ENCODE measurements at places on chromosomes 11 and 22.

GRCh38 chr22:45905924-45906865 lies 70.8 kb downstream of the WNT7B start:
- no peak for DNase-seq

DNA sequence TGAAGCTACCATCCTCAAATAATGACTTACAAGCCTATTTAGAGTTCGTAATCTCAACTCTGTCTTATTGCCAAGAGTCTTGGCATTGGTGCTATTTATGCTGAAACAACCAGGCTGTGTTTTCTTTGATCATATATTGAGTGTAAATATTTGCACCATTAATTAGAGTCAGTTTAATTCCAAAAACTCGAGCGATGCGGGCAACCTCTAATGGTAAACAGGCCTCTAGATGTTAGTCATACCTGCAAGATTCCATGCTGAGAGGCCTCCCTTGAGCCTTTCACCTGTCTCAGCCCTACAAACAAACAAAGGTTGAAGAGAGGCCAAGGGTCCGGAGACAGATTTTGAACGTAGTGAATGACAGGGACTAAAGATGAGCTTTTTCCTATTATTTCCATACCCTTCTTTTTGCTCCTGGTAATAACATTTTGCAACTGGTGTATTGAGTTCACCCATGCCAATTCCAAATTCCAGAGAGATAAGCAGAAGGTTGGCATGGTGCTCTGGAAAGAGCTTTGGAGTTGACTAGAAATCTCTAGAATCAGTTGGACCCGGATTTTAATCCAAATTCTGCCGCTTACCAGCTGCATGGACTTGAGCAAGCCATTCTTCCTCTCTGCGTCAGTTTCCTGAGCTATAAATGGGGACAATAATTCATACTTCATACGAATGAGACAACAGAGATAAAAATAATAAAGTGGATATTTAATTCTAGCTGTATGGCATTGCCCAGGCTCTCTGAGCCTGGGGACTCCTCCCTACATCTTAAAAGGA lies 99.1 kb upstream of the ANO1 start:
- no peak for DNase-seq

- DNase-seq, result no peak
Measured at GRCh38 chr11:4178813-4179662, 84.4 kb downstream of the RRM1 start.

DNA sequence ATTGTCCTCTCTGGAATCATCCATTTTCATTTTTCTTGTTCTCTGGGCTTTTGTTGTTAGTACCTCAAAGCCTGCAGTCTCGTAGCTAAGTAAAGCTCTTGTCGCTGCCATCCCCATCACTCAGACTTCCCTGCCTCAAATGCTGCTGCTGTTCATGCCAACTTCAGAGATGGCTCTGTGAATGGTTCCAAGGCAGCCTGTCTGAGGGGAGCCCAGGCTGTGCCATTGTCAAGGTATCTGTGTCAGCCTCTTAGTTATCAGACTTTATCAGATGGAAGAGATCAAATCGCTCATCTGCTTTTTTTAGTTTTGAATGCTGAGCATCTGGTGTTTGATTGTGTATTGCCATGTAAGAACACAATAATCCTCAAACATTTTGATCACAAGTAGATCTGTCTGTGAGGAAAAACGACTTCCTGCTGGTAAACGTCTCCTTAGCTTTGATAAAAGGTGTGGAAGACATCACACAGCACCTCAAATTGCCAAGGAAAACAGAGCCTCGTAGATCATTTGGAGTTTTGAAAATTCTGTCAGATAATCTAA lies 304.2 kb upstream of the ZC3H12C start:
- no peak for DNase-seq

- DNase-seq, result no peak
Measured at GRCh38 chr11:127451861-127452260, 451.3 kb upstream of the KIRREL3 start.

DNA sequence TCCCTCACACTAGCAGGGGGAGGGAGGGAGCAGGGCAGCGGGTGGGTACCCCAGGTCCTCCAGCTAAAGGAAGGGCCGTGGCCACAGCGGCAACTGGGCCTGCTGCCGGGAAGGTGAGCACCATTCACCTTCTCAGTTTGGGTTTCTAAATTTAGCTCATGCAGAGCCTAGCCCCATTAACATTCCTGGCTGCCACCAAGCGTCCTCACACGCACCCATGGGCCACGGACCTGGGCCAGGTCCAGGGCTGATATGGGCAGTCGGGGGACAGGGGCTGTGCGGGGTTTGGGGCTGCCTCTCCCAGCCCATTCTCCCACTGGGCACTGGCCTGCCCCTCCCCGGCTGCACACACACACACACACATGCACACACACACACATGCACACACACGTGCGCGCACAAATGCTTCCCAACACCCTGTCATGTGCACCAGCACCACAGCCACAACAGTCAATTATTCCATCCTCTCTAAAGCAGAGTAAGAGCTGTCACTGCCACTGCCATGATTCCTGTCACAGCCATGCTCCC lies 28.7 kb downstream of the SYT7 start:
- DNase-seq, result no peak

- DNase-seq, result peak; percentile 12
Measured at GRCh38 chr11:22554221-22554620, 71.4 kb downstream of the FANCF start.

DNA sequence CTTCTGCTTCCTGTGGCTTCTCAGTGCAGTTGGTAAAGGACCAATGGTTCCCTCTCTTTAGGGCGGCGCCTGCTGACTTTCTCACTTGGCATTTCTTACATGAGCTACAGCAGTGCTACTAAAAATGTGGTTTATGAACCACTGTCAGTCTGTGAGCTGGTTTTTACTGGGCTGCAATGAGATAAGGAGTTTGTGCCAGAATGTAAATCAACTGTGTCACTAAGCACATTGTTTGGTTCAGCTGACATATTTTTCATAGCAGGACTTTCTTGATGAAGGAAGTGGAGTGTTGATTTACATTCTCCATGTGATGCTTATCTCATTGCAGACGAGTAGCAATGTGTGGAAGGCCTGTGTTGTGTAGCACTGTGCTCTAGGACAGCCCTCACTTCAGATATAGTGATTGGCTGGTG lies 463.3 kb downstream of the SOX6 start:
- no peak for DNase-seq

GRCh38 chr11:113722221-113722620 lies 16.1 kb upstream of the TMPRSS5 start:
- DNase-seq, result no peak

DNA sequence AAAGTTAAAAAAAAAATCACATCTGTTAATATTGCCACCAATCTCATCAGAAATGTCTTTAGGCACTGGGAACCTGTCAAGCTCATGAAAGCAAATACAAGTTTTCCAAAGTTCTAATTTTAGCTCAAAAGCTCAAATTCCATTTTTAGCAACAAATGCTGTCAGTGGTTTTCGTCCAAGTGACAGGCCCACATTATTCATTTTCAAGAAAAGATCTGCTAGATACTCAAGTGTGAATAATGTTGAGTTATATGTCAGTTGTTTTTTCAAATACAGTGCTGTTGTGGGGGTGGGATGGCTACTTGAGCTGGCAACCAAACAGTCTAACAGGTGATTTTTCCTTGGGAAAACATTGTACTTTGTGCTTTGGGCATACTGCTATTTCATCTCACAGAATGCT lies 1072.6 kb downstream of the OPCML start:
- DNase-seq, result no peak

DNA sequence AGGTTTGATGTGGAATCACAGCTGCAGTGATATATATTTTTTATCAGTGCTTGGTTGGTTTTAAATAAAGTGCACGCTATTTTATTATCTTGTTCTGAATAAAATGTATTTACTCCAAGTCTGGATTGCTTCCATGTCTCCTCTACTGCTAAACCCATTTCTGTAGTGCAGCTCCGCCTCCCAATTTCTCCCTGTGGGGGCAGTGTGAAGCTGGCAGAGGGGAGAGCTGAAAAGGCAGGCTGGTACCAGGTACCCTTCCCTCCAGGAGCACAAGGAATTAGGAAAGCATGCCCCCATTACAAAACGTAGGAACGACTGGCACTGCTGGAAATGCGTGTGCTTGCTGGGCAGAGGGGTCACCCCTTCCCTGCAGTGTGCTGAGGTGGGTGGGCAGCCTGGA lies 934 bp upstream of the TMEM132A start:
- DNase-seq, result no peak

GRCh38 chr11:8773916-8774539 lies 91.4 kb downstream of the RPL27A start:
- peak; percentile 43 for DNase-seq

GRCh38 chr11:16905375-16905774 lies 108.8 kb downstream of the PLEKHA7 start:
- DNase-seq, result no peak

DNA sequence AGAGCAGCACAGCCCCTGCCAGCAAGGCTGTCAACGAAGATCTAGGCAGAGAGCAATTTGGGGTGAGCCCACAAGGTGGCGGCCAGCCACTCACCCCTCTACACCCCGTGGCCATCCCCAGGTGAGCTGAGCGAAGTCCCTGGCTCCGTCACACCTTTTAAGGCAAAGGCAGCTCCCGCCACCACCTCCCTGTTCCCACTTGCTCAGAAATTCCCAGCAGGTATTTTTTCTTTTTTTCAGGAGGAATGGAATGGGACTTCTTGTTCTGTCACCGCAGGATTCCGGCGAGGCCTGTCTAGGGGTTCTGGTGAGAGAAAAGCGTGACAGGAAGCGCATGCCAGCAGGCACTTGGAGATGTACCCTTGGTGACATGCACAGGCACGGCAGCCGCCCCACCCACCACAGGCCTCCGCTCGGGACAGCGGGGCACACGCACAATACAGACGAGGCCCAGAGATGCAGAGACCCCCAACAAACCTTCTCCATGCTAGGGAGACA lies 10.0 kb downstream of the RPL3 start:
- no peak for DNase-seq

- no peak for DNase-seq
Measured at GRCh38 chr11:134246678-134247077, 6.5 kb downstream of the THYN1 start.

DNA sequence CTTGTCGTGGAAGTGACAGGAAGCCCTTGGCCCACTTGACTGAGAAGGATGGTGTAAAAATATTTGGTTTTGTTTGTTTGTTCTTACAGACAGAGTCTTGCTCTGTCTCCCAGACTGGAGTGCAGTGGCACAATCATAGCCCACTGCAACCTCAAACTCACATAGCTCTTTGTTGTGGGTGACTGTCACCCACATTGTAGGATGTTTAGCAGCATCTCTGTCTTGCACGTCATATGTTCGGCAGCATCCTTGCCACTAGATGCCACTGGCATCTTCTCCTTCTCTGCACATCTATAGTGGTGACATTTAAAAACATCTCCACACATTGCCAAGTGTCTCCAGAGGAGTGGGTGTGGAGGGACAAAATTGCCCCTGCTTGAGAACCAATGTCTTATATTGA lies 56.8 kb downstream of the PRR5L start:
- DNase-seq, result no peak

- no peak for DNase-seq
Measured at GRCh38 chr11:3094223-3094824, 37.1 kb upstream of the CARS1 start.

DNA sequence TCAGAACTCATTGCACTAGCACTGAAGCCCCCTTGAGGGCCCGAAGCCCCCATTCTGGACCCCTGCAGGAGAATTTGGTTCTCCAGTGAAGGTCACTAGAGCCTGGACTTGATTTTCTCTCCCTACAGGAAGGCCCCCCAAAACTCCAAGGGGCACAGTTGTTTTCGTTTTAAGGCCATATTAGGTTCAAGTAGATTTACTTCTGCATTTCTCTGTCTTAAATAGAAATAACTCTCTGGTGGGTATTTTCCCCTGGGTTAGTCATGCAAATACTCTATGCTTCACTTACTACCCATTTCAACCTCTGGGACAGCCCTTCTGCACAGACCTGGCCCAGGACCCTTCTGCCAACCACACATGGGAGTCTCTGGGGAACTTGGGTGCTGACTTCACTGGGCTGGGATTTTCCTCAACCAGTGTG lies 41.6 kb downstream of the WEE1 start:
- peak; percentile 90 for DNase-seq

GRCh38 chr11:7612661-7613393 lies 60.5 kb downstream of the CYB5R2 start:
- DNase-seq, result peak; percentile 9

GRCh38 chr22:37254209-37254866 lies 10.3 kb upstream of the RAC2 start:
- no peak for DNase-seq

- no peak for DNase-seq
Measured at GRCh38 chr22:36922105-36922608, 8.7 kb downstream of the CSF2RB start.

GRCh38 chr11:60872961-60873524 lies 5.7 kb downstream of the ZP1 start:
- DNase-seq, result no peak

- DNase-seq, result no peak
Measured at GRCh38 chr22:39408807-39409206, 9.2 kb downstream of the TAB1 start.

GRCh38 chr11:27907091-27907490 lies 200.9 kb downstream of the KIF18A start:
- DNase-seq, result no peak

GRCh38 chr11:33479231-33479630 lies 221.4 kb downstream of the C11orf91 start:
- DNase-seq, result no peak

GRCh38 chr11:17810746-17811145 lies 76.2 kb downstream of the KCNC1 start:
- no peak for DNase-seq
